ENCODE measurements at places on chromosomes 4 and X. TPM values are rescaled to one million over a fixed set of nuclear protein-coding genes. Genes with fewer than 3 reads are reported as not detected.

Gene FATE1
- not detected for total RNA-seq

DNA sequence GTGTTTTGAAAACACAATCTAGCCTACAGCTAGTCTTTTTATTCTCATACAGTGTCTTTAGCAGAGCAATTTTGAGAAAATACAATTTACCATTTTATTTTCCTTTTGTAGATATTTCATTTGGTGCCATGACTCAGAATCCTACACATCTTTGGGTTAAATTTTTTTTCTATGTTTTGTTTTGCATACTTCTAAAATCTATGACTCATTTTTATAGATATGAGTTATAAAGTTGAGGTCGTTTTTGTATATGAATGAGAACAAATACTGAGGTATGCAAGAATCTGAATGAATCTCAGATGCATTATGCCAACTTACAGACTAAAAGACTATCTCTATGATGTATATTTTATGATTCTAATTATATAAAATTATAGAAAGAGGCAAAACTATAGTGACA, 206.5 kb upstream of the ANXA10 start:
- no peak overlapping the region for H3K27ac ChIP-seq
- no peaks in the 10 kb centered on the region for H3K36me3 ChIP-seq
- no peak overlapping the region for H3K4me3 ChIP-seq
- H3K4me1 ChIP-seq = no peaks in the 10 kb centered on the region

DNA sequence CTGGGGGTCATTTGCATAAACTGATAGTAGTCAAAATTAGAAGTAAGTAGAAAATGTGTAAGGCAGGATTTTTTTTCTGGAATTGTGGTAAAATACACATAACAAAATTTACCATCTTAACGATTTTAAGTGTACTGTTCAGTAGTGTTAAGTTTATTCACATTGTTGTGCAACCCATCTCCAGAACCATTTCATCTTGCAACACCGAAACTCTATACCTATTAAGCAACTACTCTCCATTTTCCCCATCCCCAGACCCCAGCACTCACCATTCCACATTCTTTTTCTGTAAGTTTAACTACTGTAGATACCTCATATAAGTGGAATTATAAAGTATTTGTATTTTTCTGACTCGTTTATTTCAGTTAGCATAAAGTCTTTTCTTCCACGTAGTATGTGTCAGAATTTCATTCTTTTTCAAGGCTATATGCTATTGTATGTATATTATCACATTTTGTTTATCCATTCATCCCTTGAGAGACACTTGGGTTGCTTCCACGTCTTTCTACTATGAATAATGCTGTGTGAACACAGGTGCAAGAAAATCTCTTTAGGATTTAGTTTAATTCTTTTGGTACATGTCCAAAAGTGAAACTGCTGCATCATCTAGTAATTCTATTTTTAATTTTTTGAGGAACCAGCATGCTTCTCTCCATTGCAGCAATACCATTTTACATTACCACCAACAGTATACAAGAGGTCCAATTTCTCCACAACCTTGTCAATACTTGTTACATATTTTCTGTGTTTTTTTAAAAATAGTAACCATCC, 39.1 kb upstream of the NSUN7 start:
- no peak overlapping the region for H3K27ac ChIP-seq
- DNase-seq = no peak
- no peak overlapping the region for H3K4me3 ChIP-seq
- no peaks in the 10 kb centered on the region for H3K27me3 ChIP-seq
- no peaks in the 10 kb centered on the region for H3K4me1 ChIP-seq

GRCh38 chrX:12582649-12583048, 208.6 kb upstream of the PRPS2 start:
- DNase-seq = no peak
- no peak overlapping the region for H3K4me3 ChIP-seq
- H3K36me3 ChIP-seq = no peaks in the 10 kb centered on the region
- no peak overlapping the region for H3K27ac ChIP-seq

- no peak overlapping the region for H3K4me3 ChIP-seq
- no peak for DNase-seq
- H3K27ac ChIP-seq = no peak overlapping the region
- H3K4me1 ChIP-seq = no peaks in the 10 kb centered on the region
- H3K36me3 ChIP-seq = no peaks in the 10 kb centered on the region
Measured at GRCh38 chr4:55311792-55312488, 34.1 kb upstream of the SRD5A3 start.

GRCh38 chrX:12042615-12043014, 95.7 kb upstream of the FRMPD4 start:
- H3K4me1 ChIP-seq = no peaks in the 10 kb centered on the region
- H3K27ac ChIP-seq = no peak overlapping the region
- no peaks in the 10 kb centered on the region for H3K36me3 ChIP-seq
- no peak for DNase-seq
- H3K27me3 ChIP-seq = no peaks in the 10 kb centered on the region
- no peak overlapping the region for H3K4me3 ChIP-seq

DNA sequence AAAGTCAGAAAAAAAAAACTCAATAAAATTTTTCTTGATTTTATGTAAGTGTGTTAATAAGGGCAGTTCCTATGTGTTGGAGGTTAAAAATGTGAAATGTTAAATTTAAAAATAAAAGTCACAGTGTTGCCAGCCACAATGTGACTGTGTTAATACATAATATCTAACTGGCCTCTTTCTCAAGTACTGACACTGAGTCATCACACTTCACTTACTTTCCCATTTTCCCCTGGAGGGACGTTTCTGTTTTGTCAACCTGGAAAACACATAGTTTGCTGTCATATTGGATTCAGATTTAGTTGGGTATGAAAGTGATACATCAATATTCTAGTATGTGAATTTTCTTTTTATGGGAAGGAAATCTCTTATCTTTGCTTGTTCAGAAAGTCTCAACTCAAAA, 46.4 kb downstream of the ARHGEF38 start:
- H3K4me3 ChIP-seq = no peak overlapping the region
- H3K4me1 ChIP-seq = peaks cover 46% of the 10 kb centered on the region
- H3K36me3 ChIP-seq = no peaks in the 10 kb centered on the region
- H3K27ac ChIP-seq = no peak overlapping the region
- no peaks in the 10 kb centered on the region for H3K27me3 ChIP-seq

All from body of pancreas (tissue), 4 donors.